ENCODE measurements at places on chromosomes 6 and 20. TPM values are rescaled to one million over a fixed set of nuclear protein-coding genes. Genes with fewer than 3 reads are reported as not detected.

Gene HACE1
- polyA plus RNA-seq: 6.4 TPM

Gene HLA-DRA
- 132 TPM for polyA plus RNA-seq

Gene FAM83D
- polyA plus RNA-seq: 32.6 TPM

Gene HRH3
- polyA plus RNA-seq: 0.02 TPM

Gene NR2E1
- polyA plus RNA-seq: 0.02 TPM

Gene PAX1
- 0.12 TPM for polyA plus RNA-seq

Gene NKX2-4
- not detected for polyA plus RNA-seq

Measured in esophagus (tissue), 2 donors.